MCF 10A (cell line): ENCODE measurements at places on chromosomes 16 and 17. TPM values are rescaled to one million over a fixed set of nuclear protein-coding genes. Genes with fewer than 3 reads are reported as not detected.

DNA sequence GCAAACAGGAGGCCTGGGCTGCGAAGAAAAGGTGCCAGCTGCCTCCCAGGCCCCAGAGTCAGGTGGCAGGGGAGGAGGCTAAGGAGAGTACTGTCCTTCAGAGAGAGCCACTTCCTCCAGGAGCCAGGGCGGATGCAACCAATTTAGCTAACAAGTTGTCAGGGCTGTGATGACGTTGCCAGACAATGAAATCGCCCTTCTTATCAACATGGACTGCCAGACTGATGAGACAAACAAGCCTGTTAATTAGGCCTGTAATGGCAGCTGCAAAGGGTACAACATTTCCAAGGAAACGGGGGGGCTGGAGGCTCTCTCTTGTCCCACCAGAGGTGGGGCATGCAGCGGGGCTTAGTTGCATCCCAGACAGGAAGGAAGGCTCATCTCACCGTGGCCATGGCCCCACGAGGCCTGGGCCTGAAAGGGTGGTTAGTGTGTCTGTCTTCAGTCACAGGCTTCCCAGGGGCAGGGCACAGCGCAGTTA lies 111.8 kb downstream of the SDK2 start:
- no peak for DNase-seq

DNA sequence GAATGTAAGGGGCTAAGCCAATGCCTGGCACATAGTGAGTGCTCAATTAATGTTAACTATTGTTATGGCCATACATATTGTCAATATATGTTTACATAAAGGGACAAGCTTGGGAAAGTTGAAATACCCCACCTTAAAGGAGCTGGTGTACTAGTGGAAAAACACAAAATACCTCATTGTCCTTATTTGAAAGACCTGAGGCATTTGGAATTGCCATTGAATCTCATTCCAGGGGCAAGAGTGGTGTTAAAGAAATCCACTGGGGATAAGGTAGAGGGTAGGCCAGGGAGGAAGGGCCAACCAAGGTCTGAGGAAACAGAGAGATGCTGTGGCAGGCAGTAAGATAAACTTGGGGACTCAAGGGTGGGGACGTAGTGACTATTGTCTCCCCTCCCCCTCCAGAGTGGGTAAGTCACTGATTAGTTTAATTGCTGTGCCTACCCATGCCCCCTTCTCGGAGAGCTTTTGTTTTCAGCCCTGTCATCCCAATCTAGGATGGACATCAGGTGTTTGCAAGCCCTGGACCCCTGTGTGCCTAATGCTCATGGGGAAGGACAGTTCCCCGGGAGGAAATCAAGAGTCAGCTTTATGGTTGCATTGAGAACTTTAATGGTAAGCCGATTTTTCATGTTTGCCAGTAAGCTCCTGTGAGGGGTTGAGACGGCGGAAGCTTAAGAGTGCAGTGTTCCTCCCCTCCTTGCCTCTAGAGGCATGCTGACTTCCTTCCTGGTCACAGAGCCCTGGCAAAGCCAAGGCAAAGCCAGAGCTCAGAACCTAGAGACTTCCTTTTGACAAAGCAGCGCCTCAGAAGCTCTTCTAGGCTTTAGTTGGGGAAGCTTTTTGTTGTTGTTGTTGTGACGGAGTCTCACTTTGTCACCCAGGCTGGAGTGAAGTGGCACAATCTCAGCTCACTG lies 2.5 kb upstream of the HEATR9 start:
- DNase-seq = no peak

DNA sequence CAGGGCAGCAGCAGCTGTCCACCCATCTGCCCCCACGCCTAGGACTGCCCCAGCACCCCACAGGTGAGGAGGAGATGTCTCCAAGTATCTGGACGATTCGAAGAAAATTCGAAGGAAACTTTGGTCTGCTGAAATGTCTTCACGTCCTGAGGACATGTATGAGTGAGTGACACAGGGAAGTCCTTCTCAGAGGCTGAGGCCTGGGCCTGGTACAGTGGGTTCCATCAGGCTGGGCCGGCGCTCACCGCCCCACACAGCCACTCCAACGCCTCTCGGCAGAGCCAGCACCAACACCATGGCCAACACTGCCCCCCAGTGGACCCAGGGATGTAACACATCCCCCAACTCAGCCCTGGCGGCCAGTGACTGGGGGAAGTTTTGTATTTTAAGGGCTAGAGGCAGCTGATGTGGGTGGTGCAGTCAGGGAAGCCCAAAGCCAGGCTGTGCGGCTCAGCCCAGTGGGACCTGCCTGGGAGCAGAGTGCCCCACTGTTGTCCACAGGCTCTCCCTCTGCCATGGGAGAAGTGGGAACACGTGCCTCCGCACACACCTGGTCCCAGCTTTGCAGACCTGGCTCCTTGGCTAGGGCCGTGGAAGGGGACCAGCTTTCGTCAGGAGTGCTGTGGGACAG lies 55.8 kb upstream of the FASN start:
- peak; percentile 78 for DNase-seq

DNA sequence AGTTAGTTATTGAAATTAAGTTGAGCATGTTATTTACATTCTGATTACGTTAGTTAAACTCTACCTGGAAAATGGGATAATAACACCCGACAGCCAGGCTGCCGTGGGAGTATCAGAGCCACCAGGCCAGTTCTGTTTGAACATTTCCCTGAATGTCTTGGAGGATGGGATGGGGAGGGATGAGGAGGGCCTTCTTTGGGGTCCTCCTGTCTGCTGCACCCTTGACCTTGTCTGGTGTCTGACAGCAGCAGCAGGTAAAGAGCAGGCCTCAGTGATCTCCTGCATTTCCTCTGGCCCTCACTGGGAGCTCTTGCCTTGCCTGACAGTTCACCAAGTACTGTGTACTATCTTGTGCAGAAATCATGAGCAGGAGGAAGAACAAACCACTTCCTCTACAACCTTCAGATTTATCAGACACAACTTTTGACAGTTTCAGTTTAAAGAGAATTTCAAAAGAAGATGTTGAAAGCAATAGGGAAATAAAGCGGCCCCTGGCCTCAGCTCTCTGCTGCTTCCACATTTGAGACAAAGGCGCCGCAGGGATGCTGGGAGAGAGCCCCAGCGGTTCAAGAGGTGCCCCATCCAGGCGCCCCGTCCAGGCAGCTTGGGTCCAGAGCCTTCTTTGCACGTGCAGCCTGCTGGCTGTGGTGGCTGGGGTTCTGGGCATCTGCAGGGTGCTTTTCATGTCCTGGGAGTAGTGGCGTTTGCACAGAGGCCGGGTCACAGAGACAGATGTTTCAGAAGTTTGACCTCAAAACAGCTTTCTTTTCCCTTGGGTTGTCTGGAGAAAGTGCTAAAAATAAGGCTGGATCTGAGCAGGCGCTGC lies 25.3 kb downstream of the CMIP start:
- no peak for DNase-seq

GRCh38 chr17:76036497-76037261 lies 9.6 kb upstream of the EVPL start:
- no peak for DNase-seq

DNA sequence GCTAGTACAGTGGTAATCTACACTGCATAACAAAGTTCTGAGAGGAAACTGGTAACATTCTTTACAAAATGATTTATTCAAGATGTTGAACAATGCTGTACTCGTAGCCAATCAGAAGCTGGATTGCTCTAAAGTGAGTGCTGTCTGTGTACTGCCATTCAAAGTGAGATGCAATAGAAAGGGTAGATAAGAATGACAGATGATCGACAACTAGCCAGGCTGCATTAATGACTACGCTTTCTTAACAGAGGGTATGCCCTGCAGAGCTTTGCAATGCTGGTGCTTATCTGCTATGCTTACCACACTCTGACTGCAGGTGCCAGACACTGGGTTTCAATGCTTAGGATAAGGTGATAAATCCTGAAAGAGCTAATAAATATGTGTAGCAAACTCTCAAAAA lies 46.1 kb upstream of the SLC25A19 start:
- DNase-seq = no peak

- DNase-seq = no peak
These were observed 11.5 kb downstream of the NHERF1 start for GRCh38 chr17:74759941-74760340.

- peak; percentile 29 for DNase-seq
These were observed at the start of gene SRCIN1 for GRCh38 chr17:38605841-38606645. Gene SRCIN1, minus strand, starts transcription at chr17:38605952. Its CDS starts 247 bp downstream, at chr17:38605705.

GRCh38 chr16:16073891-16074881 lies 124.8 kb downstream of the ABCC1 start:
- no peak for DNase-seq

DNA sequence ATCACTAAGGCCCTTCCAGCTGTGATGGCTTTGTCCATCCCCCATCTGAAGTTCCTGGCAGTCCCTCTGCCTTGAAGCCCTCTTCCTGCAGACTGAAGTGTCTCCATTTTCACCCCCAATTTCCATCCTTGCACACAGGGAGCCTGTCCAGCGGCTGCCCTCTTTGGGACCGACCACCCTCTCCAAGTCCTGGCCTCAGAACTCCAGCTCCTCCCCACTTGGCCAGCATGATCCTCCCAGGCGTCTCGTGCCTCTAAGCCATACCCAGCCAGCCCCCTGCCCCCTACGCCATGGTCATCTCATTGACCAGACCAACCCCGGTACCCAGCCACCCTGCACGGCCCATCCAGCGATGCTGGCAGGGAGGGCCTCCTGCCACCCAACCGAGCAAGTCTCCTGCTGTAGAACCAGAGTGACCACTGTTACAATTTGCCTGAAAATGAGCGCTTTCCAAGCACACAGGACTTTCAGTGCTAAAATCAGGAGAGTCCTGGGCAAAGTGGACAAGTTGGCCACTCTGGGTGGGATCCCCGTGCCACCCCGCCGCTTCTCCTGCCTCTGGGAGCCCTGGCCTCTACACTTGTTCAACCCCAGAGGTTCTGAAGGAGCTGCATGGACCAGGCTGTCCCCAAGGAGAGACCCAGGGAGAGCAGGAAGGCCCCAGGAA lies 362.0 kb downstream of the SEC14L1 start:
- DNase-seq = no peak

GRCh38 chr17:41615454-41615853 lies 2.9 kb upstream of the KRT16 start:
- DNase-seq = peak; percentile 75

DNA sequence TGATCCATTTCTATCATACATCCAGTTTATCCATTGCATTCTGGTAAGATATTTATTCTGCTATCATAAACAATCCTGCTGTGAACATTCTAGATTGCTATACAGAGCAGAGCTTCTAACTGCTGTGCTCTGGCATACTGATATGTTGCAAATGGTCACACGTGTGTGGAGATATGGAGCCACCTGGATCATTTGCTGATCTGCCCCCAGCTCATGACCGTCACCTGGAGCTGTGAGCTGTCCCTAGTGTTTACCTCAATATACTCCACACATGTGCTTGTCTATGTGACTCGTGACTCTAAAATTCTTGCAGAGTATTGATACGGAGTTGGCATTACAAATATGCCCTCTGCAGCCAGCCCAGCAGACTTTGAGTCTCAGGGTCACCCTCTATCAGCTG lies 164.5 kb upstream of the ZFHX3 start:
- no peak for DNase-seq

DNA sequence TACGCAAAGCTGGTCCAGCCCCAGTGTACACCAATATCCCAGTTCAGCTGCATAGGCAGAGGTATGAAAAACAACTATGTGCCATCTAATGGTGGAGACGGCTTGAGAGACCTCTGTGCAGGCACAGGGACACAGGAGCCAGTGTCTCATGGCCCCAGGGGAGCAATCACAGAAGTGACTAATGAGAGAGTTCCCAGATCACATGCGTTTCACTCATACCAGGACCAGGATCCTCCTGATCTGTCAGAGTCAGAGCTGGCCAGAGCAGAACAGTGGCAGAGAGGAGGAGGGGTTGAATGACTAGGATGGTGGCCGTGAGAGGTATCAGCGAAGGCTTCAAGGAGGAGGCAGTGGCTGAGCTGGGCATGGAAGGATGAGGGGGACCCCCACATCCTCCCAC lies 41.1 kb downstream of the TMEM132E start:
- no peak for DNase-seq

GRCh38 chr17:43531082-43531378 lies 15.1 kb downstream of the ETV4 start:
- DNase-seq = no peak

- DNase-seq = no peak
These were observed 193.3 kb downstream of the GSG1L start for GRCh38 chr16:27870116-27870798.

- DNase-seq = no peak
These were observed 11.7 kb downstream of the MYH10 start for GRCh38 chr17:8618825-8619224.

DNA sequence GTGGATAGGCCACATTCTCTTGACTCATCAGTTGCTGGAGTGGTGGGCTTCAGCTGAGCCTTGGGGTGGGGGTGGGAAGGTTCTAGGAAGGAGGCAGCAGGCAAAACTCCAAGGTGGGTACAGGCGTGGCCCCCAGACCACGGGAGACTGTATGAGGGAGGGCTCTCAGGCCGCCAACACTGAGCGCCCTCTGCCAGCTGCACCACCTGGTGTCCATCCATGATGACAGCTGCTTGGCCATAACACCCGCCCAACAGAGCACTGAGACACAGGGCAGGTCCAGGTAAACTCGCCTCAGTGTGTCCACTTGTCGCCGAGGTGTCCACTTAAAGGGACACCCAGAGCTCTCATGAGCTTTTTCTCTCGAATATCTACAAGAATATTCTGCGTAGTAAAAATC lies 133.5 kb downstream of the C16orf95 start:
- no peak for DNase-seq

GRCh38 chr17:40550608-40551007 lies 14.7 kb downstream of the CCR7 start:
- peak; percentile 79 for DNase-seq

- no peak for DNase-seq
These were observed 76.0 kb downstream of the CACNG3 start for GRCh38 chr16:24332178-24332577.

Gene KCNJ16
- 0.42 TPM in 1 of 2 replicates, not detected in the other for total RNA-seq

Gene SLC13A5
- total RNA-seq = not detected in 2 replicates

Gene SLC4A1
- not detected in 2 replicates for total RNA-seq

Gene ADGRG3
- total RNA-seq = not detected in 2 replicates

Gene MYL11
- 1.2 and 1.6 TPM in 2 replicates for total RNA-seq

Gene EFNB3
- 1.3 and 1.4 TPM in 2 replicates for total RNA-seq

Gene SLC5A10
- total RNA-seq = 0.15 and 0.16 TPM in 2 replicates

Gene G6PC1
- total RNA-seq = not detected in 2 replicates

Gene KCNH4
- total RNA-seq = not detected in 2 replicates

Gene SEPTIN12
- not detected in 2 replicates for total RNA-seq
